ENCODE measurements at places on chromosomes 5 and 9. TPM values are rescaled to one million over a fixed set of nuclear protein-coding genes. Genes with fewer than 3 reads are reported as not detected.

GRCh38 chr9:109797006-109797405, 17.0 kb downstream of the PALM2AKAP2 start:
- no peak for DNase-seq

GRCh38 chr9:137694962-137695875, 76.4 kb downstream of the EHMT1 start:
- DNase-seq = peak; percentile 72

- no peak for DNase-seq
Measured at GRCh38 chr5:60277941-60278340, 384.4 kb upstream of the PDE4D start.

GRCh38 chr9:108257382-108257781, 598.4 kb downstream of the ACTL7B start:
- no peak for DNase-seq

C9 gene
- under 0.01 TPM for total RNA-seq

DNA sequence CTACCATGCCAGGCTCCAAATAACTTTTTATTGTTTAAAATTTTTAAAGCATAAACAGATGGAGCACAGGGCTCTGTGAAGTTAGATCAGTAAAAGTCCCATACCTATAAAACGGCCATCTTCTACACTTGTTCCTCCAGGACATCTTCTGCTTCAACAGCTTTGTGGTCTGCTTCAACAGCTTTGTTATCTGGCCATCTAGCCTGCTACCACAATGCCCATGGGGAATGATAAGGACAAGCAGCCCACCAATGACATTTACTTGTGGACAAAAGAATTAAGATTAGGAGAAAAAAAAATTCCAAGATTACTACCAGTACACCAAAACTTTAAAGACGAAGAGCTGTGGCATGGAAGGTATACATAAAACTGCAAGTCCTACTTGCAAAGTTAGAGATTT, 2.2 kb upstream of the VPS13A start:
- no peak for DNase-seq

DNA sequence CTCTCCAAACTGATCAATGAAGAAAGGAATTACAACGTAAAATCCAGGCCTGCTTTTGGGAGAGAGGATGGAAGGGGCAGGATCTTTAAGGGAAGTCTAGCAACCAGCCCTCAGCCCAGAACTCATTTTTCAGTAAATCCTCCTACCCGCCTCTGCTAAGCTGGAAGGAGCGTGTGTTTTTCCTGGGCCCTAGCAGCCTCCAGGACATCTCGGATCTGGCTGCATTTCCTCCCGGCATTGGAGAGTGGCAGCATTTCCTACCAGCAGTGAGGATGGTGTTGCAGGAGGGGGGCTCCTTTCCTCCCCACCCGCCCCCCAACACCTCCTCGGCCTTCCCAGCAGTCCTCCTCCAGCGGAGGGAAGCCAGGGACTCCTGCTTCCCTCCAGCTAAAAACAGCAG, 54.5 kb downstream of the DCP2 start:
- DNase-seq = no peak
